ENCODE measurements at places on chromosomes 6 and 20. TPM values are rescaled to one million over a fixed set of nuclear protein-coding genes. Genes with fewer than 3 reads are reported as not detected.

SLC26A8 gene
- 0.13 TPM for total RNA-seq

GRCh38 chr20:62656197-62656918, 14.1 kb downstream of the SLCO4A1 start:
- no peak for DNase-seq

- no peak for DNase-seq
Measured at GRCh38 chr6:75283907-75284631, 523 bp downstream of the TMEM30A start.

DNA sequence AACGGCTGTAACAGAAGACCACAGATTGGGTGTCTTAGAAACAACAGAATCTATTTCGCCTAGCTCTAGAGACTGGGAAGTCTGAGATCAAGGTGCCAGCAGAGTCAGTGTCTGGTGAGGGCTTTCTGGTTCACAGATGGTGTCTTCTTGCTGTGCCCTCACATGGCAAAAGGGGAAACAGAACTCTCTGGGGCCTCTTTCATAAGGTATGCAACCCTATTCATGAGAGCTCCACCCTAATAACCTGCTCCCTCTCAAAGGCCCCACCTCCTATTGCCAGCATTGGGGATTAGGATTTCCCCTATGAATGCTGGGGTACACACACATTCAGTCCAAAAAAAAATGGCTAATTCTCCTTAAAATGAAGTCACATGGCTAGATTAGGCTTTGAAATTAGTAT, 10.0 kb downstream of the TXNDC5 start:
- no peak for DNase-seq

DNA sequence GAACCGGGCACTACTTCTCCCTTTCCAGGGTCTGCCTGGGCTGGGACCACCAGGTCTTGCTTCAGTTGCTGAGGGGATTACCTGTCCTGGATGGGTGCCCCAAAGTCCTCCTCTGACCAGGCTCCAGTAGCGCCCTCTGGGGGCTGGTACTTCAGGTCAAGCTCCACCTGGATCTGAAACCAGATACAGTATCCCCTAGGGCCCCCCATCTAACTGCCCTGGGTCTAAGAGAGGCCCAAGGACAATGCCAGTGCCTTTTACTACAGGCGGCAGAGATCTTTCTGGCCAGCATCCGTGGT, 11.2 kb upstream of the SPAG4 start:
- DNase-seq, result peak; percentile 67

- no peak for DNase-seq
Measured at GRCh38 chr6:52362443-52363227, 684 bp downstream of the PAQR8 start.

- no peak for DNase-seq
Measured at GRCh38 chr20:57034001-57034400, 232.4 kb downstream of the BMP7 start.

DNA sequence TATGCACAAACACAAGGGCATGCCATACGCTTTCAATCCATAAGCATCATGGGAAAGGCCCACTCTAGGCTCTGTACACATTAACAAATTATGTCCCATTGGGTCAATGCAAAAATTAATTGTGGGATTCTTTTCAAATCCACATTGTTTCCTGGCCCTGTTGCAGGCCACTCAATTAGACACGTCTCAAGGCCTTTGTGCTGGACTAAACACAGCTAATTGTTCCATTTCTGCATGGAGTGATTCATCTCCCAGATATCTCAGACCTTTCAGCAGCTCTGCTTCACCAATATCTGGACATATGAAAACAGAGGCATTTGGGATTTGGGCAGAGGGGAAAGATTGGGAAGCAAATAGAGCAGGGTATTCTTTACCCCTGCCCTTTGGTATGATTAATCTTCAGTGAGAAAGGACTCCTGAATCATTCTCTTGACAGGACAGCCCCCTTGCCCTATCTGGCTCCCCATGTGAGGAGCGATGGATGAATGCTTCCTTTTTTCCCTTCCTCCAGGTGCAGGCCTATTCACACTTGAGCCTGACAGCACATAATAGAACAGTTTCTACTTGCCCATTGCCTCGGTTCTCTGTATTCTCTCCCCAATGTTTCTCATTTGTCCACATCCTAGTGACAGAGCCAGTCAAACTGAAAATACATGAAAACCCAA, 547.6 kb downstream of the HAO1 start:
- DNase-seq, result no peak

DNA sequence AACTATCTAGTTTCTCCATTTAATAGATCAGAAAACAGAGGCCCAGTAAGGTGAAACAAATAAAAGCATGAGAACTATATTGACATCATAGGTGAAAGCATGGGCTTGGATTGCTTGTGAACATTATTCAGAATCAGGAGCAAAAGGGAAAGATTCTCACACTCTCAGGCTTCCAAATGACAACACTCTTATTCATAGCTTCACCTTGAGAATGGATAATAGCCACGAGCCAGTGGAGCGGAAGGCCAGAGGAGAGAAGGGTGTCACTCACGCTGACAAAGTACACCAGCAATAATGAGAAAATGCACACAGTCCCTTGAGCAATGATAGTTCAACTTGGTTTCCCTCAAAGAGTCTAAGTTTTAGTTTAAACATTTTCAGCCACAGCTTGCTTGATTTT, 339.0 kb downstream of the TPBG start:
- no peak for DNase-seq

All from cardiac septum (tissue), 1 donor.